ENCODE measurements at places on chromosomes 4 and X.

DNA sequence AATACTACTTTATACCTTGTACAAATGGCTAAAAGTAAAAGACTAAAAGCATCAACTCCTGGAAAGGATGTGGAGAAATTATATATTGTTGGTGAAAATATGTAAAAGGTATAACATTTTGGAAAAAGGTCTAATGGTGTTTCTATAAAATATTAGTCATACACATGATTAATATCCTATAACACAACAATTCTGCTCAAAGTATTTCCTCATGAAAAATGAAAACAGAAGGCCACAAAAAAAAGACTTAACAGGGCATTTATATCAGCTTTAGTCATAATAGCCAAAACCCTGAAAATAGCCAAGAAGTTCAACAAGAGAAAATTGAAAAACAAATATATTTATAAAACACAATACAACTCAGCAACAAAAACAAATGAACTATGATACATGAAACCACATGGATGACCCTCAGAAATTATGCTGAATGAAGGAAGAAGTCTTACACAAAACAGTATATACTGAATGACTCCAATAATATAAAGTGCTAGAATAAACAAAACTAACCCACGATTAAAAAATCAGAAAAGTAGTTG lies 38.8 kb downstream of the TBCK start:
- no peak for DNase-seq

DNA sequence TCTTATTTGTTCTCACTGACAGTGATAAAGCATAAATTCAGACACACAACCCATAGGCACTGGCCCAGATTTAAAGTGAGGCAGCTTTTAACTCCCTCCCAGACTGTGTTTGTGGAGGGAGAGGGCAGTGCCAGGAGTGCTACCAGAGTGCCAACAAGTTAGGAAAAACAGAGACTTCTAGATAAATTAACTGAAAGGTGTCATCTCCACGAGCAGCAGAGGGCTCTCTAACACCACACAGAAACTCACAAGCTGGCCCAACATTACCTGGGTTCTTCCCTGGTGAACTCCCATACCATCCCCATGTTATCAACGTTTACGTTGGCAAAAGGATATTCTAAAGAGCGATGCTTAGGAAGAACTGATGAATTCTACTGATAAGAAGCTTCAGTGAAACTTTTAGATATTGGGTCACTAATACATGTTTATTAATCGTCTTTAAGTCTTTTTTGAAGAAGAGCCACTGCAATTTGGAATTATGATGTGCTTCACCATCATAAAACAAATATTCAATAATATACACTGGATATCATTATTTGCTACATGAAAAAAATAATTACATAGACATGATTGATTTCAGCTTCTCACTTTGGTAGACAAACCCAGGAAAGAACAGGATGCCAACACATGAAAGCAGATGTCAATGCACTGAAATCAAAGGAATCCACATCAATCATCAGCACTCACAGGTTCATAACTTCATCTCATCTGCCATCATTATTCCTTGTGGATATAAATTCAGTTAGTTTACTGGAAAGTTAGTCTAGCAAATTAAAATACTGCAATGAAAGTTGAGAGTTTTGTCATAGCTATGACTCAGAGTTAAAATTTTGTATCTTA lies 121.2 kb upstream of the NAP1L5 start:
- DNase-seq, result peak; percentile 41

GRCh38 chr4:84479663-84480062 lies 19.4 kb downstream of the NKX6-1 start:
- no peak for DNase-seq

- DNase-seq, result no peak
Measured at GRCh38 chrX:151702741-151703340, 7.6 kb downstream of the PRRG3 start.

DNA sequence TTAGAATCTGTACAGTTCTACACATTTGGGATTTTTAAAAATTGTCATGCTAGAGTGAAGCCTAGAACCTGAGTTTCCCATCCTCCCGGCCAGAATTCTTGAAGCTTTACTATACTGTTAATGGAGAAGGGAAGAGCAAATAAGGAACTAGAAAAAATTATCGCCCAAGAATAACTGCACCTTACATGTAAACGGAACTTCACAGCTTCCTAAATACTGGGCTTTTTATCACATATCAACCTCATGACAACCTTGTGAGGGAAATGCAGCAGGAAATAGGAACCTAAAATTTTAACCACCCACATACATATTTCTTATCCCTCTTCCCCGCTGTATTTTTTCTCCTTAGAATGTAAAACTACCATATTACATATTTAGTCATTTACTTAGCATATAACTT lies 19.3 kb downstream of the ARHGEF9 start:
- DNase-seq, result no peak

- DNase-seq, result no peak
Measured at GRCh38 chrX:54473993-54474859, 21.8 kb downstream of the FGD1 start.

GRCh38 chr4:2510351-2511259 lies 25.8 kb upstream of the FAM193A start:
- no peak for DNase-seq

- no peak for DNase-seq
Measured at GRCh38 chr4:135032670-135033069, 831.1 kb upstream of the PABPC4L start.

GRCh38 chrX:80576806-80577533 lies 156.7 kb downstream of the TENT5D start:
- no peak for DNase-seq

DNA sequence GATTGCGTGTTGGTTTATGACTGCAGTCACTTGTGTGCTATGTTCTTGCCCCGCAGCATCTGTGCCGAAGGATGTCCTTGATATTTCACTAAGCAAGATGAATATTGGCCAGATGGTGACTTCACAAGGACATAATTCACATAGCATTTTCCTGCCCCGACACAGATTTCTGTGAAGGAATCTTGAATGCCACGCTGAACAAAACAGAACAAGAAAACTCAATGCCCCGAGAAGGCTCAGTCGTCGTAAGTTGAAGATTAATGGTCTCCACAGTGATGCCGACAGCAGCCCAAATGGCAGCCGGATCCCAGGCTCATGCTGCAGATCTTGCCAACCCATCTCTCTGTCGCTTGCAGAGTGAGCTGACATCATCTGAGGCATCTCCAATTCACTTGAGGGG lies 145.9 kb downstream of the CPEB2 start:
- no peak for DNase-seq

- no peak for DNase-seq
Measured at GRCh38 chrX:9739130-9739529, 26.5 kb downstream of the GPR143 start.

DNA sequence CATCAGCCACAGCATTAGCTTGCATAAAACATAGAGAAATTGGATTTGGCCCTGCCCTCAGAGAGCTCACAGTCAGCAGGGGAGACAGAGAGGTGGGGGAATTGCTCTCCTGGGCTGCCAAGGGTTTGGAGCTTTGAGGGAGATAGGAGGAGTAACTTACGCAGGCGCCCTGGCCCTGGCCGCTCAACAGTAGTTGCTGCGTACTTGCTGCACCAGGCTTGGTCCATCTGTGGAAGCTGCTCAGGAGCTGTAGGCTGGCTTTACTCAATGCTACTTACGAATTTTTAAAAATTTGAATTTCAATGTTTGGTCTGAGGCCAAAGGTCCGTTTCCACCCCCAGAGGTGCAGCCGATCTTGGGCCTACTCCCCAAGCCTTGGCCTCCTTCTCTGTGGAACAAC lies 83.3 kb downstream of the CPZ start:
- no peak for DNase-seq

GRCh38 chr4:41609851-41610250 lies 71.9 kb downstream of the LIMCH1 start:
- DNase-seq, result no peak

DNA sequence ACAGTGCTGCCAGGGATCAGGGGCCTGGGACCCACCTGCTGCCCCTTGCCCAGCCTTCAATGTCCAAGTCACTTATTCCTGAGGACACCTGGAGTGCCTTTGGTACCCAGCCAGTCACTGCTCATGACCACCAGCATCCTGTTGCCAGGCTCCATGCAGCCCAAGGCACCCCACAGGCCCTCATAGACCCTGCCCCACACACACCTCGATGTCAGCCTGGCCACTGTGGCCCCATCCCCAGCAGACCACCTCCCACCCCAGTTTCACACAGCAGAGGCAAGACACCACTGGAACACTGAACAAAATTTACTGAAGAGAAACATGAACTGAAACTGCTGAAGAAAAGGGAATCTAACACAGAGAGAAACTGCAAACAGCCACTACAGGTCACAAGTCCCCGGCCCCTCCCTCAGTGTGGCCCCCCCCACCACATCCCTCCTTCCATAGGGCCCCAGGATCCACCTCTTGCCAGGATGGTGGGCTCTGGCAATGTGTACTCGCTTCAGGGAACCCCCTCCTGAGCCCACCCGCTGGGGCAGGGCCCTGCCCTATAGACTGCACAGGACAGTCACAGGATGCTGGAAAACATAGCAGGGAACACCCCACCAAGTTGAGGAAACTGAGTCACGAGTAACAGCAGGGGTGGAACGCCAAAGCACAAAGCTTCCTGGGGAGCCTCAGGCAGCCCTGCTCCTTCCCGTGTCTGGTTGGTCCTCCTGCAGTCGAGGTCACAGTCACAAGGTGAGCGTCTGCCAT lies 5.2 kb downstream of the PNMA5 start:
- no peak for DNase-seq

DNA sequence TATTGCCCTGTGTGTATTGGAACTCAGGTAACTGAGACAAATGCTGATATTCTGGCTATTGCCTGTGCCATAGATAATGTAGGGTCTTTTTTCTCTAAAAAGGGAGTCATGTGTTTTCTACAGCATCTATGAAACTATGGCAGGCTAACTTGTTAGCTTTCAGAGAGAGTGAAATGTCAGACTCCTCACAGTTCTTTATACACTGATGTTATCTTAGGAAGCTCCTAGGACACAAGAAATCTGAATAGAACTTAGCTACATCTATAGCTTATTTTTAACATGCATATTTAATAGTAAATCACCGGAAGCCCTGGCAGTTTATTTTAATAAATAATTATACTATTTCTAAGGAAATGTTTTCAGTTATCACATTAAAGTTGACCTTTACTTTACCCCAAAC lies 369.6 kb downstream of the NAF1 start:
- DNase-seq, result no peak

GRCh38 chr4:177696438-177696966 lies 254.3 kb upstream of the AGA start:
- no peak for DNase-seq

DNA sequence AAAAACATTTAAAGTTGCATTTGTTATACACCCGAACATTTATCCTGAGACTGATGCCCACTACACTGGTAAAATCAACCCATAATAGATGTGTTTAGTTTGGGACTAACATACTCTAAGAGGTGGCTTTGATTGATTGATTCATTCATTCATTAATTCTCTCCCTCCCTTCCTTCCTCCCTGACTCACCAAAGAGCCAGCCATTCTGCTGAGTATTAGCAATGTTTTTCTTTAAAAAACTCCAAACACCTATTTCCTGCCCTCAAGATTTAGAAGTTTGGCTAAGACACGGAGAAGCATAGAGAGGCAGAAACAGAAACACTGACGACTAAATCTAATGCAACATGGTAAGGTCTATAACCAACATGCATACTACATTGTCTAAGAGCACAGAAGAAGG lies 88.9 kb downstream of the RASL11B start:
- DNase-seq, result no peak

GRCh38 chrX:134374294-134374693 lies 85.7 kb upstream of the HPRT1 start:
- DNase-seq, result no peak

DNA sequence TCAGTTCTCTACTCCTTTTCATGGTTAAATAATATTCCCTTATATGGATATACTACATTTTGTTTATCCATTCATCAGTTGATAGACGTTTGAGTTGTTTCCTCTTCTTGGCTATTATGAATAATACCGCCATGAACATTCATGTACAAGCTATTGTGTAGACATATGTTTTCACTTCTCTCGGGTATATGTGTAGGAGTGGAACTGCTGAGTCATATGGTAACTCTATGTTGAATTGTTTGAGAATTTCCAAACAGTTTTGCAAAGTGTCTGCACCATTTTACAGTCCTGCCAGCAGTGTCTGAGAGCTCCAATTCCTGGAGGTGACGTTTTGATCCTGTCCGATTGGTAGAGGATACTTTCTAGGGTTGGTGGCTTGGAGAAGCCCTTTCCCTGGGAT lies 23.6 kb downstream of the PLAC1 start:
- DNase-seq, result no peak

DNA sequence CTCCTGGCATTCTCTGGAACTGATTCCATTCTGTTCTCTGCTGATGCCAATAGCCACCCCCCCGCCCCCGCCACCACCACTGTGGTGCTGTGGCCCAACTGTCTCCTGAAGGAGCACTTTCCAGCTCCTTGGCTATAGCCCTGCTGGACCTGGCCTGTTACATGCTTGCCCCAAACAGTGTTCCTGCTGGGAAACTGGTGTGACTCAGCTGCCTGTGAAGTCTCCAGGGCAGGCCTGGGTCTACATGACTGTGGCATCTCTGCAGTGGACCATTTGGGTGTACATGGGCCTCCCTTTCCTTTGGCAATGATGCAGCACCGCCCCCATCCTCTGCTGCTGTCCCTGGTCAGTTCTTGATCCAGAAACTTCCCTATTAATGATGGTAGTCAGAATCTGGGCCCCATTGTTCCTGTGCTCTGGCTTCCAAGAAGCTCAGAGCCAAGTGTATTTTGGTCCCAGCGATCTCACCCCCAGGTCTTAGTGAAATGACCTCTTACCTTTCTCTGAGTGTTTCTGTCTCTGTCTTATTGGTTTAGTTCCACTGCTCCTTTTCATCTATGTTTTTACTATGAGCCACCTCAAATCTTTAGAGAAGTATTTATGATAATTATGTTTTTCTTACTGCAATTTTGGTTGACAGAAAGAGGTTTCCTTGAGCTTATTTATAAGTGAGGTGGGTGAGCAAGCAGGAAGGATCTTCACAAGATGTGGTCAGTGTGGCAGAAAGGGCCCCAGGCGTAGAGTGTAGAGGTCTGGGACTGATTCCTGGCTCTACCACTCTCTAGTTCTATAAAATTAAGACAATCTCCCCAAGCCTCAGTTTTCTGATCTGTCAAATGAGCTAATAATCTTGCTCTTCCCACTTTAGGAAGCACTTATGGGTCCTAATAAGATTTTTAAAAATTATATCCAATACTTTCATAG lies 210.7 kb upstream of the EOLA2 start:
- DNase-seq, result peak; percentile 37

DNA sequence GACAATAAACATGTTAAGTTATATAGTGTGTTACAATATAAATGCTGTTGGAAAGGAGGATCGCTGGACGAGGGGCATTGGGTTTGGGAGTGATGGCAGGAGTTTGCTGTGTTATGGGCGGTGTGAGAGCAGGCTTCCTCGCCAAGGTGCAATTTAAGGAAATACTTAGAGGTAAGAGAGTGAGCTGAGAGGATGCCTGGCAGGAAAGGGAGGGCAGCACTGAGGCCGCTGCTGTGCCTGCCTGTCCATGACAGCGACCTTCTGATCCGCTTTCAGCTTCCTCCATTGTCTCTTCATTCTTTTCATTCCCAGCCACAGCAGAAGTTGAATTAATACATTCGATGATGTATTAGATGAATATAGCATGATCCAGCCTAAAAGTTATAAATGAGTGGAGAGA lies 41.2 kb upstream of the TBC1D14 start:
- no peak for DNase-seq

- no peak for DNase-seq
Measured at GRCh38 chr4:135344492-135344891, 1142.9 kb upstream of the PABPC4L start.

- peak; percentile 9 for DNase-seq
Measured at GRCh38 chr4:89657931-89658700, 178.8 kb downstream of the SNCA start.

GRCh38 chr4:25427871-25428270 lies 50.8 kb downstream of the ANAPC4 start:
- no peak for DNase-seq
